ENCODE measurements at places on chromosomes 3 and 15.

DNA sequence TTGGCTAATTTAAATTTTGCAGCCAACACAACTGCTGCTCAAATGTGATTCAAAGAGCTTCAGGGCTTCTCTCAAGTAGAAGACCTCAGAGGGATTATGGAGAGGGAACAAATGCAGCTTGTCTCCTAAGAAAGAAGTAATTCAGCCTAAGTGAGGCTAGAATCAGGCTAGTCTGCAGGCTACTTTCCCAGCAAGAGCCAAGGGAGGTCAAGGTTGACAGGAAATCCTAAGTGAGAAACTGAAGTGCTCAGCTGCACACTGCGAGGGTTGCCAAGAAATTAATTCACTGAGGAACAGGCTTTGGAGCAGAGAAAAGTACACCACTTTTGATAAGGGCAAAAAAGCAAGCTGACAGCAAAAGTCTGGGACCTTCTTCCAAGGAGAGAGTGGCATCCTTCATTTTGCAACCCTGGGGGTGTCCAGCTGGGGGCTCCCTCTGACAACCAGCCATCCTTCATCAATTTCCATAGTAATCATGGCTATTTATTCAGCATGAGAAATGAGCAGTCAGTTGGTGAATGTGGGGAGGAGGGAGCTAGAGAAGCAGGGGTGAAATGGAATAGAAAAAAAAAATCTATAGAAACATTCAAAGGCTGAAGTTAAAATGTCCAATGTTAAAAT, 646.4 kb upstream of the ADAMTS9 start:
- DNase-seq, result no peak

DNA sequence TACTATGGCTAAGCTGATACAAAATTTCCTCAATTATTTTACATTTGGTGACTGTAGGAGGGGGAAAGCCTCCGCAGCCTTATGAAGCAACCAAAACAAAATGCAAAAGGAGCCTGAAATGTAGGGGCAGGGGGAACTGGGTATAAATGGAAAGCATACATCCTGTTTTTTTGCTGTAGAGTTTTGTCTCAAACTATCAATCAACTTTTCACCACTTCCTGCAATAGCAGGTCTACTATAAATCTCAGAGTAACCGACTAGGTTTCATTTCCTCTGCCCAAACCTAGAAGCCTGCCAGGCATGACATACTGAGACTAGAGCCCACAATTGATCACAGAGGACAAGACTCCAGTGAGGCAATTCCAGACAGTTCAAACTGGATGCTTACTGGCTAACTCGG, 91.3 kb downstream of the SHQ1 start:
- DNase-seq, result no peak

DNA sequence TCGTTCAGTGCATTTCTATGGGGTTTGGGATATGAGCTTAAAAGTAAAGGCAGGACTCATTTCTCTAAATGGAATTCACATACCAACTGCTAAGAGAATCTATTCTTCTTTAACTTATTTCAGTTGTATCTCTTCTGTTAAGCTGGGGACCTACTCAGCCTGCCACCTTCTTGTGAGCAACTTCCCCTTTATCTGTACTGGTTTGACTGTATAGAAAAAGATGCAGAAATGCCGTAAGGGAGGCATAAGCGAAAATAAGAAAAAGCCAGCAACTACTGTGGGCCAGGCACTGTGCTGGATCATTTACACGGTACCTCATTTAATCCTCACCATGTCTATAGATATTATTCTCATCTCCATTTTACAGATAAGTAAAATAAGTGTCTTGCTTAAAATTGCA, 38.4 kb downstream of the RBMS3 start:
- no peak for DNase-seq

DNA sequence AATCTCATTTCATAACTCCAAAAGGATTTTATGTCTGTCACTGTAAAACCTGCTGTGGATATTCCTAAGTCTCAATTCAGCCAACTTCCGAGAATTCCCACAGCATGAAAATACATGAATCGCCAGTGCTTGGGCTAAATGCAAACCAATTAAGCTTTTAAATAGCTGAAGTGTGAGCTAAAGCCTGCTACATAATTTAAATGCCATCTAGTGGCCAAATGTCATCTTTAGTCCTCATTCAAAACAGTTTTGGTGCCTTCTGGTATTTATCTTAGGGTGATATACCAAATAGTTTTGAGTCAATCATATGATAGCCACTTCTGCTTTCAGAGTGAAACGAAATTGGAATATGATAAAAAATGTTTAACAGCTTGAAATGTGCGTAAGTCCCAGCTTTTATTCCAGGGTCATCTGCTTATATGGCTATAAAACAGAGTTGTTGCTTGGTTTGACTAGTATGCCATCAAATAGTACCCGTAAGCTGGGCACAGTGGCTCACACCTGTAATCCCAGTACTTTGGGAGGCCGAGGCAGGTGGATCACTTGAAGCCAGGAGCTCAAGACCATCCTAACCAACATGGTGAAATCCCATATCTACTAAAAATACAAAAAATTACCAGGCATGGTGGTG, 41.8 kb upstream of the CCNL1 start:
- DNase-seq, result peak; percentile 61

Measured in bronchial epithelial cell (primary cell).